ENCODE measurements at places on chromosomes 5 and 9.

DNA sequence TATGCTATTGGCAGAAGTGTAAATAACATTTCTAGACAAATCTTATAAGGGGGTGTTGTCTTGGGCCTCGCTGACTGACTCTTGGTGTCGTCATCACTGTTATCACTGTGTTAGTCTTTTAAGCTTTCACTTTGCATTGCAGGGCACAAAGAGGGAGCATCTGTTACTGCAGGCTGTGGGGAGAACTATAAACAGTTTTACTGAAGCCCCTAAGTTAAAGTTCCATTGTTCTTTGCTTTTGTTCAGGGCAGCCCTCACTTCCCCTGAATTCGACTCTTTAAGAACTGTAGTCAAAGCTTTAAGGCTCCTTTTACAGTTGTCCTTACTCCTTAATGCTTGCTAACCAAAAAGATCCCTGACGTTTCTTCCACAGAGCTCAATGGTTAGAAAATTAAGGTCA lies 605.0 kb downstream of the RAB3C start:
- no peak for DNase-seq

DNA sequence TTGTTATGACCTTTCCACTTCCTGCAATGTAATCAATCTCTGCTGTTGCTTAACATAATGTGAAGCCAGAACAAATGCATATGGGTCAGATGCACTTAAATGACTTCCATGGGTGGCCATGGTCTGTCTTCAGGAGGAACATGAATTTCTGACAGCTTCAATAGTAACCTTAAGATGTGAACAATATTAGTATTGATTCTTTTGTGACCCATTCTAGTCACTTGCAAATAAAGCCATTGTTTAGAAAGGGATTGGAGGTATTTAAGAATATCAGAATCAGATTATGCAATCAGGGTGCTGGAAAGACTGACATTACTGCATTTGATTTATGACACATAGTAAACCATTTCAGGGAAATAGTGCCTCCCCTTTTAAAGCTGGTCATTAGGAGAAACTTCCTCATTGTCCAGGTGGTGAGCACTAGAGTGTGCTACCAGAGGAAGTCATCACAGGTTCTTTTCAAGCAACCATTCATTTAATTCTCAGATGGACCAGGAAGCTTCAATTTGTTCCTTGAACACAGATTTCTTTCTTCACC lies 32.1 kb downstream of the GRIN3A start:
- no peak for DNase-seq

- no peak for DNase-seq
Observed at GRCh38 chr5:123209502-123210027, 120.5 kb downstream of the PRDM6 start.

GRCh38 chr5:142667831-142668230 lies 18.1 kb downstream of the FGF1 start:
- no peak for DNase-seq

DNA sequence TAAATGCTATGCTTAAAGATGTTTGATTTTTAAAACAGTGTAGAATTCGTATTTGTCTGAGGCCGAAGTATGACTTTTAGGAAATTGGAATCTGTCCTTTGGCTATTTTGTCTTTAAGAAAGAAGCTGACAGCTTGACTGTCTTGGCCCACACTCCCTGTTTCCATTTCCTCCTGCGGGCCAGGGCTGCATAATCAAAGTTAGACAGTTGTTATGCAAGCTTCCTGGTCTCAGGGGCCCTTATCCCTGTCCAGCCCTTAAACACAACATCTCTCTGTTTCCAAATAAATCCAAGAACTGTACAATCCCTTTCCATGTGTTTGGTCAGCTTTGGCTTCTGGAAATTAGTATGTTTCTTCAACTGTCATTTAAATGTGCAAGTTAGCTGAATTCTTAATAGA lies 54.6 kb upstream of the ECM2 start:
- no peak for DNase-seq

GRCh38 chr5:121949885-121950284 lies 11.9 kb upstream of the SRFBP1 start:
- peak; percentile 34 for DNase-seq

DNA sequence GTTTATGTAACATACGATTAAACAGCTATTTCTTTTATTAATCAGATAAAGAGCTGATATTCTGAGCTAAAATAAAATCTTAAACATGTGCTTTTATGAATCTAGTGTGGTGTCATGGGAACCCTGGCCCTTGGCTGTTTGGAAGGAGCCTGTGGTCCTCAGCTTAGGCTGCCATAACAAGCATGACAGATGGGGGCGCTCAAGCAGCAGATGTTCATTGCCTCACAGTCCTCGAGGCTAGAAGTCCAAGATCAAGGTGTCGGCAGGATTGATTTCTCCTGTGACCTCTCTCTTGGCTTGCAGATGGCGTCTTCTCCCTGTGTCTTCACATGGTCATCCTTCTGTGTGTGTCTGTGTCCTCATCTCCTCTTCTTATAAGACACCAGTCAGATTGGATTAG lies 448.2 kb downstream of the GADD45G start:
- no peak for DNase-seq

DNA sequence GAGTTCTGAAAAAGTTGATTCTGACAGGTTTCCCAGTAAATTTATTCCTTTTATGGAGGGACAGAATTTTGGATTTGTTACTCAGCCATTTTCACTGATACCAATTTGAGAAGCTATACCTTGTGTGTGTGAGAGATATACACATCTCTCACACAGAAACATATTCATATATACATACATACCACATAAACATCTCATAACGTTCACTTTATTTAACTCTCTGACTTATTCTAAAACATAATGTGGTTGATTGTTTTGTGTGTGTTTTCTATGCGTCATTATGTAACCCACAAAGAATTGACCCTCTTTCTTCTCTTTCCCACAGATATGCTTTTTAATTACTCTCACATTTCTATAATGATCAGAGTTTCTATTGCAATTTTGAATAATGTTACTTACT lies 570.8 kb upstream of the TLE4 start:
- no peak for DNase-seq

GRCh38 chr9:98771209-98771874 lies 25.0 kb downstream of the ANKS6 start:
- no peak for DNase-seq

DNA sequence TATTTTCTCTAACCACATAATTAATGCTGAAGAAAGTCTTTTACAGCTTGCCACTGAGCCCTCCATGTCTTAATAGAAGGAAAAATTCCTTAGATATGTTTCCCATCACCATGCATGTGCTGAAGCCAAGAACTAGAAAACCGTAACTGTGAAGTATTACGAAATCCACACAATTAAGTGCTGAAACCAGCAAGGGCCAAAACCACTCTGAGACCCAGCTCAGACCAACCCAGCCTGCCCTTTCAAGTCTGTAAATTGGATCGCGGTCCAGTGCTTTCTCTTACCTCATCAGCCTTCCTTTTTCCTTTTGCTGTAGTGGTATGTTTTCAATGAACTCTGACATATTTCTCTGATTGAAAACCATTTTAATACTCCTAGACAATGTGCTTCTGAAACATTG lies 26.3 kb downstream of the SEMA5A start:
- DNase-seq = no peak

- no peak for DNase-seq
Observed at GRCh38 chr5:180380856-180381255, 27.7 kb upstream of the GFPT2 start.

- no peak for DNase-seq
Observed at GRCh38 chr9:16046713-16047112, 493.9 kb downstream of the CCDC171 start.

DNA sequence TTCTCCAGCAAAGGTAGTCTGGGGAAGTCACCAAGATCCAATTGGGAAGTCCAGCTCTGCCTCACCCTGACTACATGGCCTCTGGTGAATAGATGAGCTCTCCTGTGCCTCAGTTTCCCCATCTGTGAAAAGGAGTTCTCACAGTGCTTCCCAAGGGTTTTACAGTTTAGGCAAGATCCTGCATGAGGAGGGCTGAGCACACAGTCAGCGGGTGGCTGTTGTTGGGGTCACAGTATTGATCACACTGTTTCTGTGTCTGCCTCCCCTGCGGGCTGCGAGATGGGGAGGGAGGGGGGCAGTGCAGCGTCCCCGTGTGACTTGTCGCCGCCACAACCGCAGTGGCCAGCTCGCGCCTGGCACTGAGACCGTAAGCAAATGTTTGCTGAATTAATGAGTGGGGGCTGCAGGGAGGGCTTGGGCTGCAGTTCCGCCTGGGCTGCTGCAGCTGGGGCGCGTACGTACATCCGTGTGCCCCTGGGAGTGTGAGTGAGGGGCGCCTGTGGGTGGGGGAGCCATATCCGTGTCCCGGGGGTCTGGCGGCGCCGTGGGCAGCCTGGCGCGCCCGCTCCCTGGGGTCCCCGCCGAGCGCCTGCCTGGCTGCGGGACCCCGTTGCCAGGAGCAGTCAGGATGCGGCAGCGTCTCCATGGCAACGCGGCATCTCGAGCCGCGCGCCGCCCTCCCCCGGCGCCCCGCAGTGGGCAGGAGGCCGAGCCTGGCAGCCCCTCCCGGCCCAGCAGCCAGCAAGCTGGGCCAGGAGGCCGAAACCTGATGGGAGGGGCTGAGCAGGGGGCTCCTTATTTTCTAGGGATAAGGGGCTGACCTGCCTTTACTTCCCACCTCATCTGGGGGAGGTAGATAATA lies 31.4 kb upstream of the PSD2 start:
- DNase-seq = peak; percentile 68

- no peak for DNase-seq
Observed at GRCh38 chr5:163978897-163979296, 473.5 kb downstream of the MAT2B start.

DNA sequence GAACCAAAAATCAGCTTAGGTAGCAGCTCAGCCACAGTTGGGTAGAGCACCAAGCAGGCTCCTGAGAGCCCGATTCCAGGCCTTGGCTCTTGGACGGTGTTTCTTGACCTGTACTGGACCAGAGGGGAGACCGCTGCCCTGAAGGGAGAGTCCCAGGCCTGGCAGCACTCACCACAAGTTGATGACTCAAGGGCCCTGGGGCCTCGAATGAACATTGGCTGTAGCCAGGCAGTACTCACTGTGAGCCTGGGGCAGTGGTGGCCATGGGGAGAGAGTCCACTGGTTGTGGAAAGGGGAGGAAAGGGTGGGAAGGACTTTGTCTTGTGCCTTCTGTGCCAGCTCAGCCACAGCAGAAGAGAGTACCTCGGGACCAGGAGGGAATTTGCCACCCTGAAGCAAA lies 166.1 kb downstream of the EDIL3 start:
- no peak for DNase-seq

GRCh38 chr5:77087484-77088261 lies 588 bp upstream of the ZBED3 start:
- DNase-seq = no peak

DNA sequence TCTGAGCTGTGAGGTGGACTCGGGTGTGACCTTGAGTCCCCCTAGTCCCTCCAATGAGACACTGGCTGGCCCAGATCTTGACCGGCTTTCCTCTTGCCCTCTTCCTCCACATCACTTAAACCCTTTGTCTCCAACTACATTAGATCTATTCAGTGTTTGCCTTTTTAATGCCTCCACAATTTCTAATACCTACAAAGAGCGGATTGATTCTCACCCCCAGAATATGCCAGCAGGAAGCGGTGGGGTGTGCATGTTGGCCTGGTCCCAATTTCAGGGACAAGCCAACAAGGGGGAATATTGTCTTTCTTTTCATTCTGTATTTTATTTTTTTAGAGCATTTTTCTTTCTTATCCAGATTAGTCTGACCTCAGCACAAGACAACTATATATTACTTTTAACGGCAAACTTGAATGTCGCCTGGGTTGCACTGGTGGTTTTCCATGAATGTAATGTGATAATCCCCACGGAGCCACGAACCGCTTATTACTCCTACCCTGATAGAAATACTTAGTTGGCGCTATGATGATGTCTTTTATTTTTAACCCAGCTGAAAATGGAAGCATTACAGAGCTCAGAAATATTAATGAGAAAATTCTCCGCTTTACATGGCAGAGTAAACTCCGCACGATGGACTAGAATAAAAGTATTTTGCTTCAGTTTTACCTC lies 68.5 kb upstream of the MYO10 start:
- DNase-seq = no peak

DNA sequence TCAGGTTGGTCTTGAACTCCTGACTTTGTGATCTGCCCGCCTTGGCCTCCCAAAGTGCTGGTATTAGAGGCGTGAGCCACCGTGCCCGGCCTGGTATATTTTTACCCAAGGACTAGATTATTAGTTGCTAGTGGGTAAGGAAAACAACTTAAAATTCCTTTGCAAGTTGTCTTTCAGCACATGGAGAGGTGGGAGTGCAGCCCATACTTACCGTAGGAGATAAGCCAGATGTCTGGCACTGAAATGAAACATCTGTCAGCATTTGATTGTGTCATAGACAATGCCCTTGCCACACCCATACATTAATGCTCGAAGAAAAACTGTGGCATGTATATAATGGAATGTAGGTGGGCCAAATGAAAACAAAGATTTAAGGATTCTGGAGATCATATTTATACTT lies 36.6 kb upstream of the ANKH start:
- no peak for DNase-seq

GRCh38 chr5:88967633-88968585 lies 84.9 kb upstream of the MEF2C start:
- no peak for DNase-seq

- no peak for DNase-seq
Observed at GRCh38 chr5:137758715-137759306, 4.6 kb upstream of the HNRNPA0 start.

- no peak for DNase-seq
Observed at GRCh38 chr5:176878463-176878862, 20.7 kb downstream of the HK3 start.

GRCh38 chr9:105708405-105708804 lies 14.1 kb downstream of the TMEM38B start:
- DNase-seq = no peak

DNA sequence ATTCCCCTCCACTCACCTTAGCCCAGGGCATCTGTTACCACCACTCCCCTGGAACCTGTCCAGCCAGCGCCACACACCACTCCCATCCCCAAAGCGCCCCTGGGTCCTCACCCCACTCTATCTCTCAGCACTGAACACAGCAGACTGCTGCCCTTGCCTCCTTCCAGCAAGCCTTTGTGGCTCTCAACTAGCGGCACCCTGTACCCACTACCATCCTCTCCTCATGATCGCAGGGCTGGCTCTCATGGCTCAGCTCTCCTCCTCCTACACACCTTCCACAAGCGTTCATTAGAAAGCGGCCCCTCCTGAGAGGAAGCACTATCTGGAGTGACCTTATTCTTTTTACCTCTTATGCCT lies 13.3 kb upstream of the BASP1 start:
- DNase-seq = no peak
